ENCODE measurements at places on chromosomes 16 and 17.
A peak's percentile ranks its signal among the peaks of the same experiment; 100 is the strongest.

DNA sequence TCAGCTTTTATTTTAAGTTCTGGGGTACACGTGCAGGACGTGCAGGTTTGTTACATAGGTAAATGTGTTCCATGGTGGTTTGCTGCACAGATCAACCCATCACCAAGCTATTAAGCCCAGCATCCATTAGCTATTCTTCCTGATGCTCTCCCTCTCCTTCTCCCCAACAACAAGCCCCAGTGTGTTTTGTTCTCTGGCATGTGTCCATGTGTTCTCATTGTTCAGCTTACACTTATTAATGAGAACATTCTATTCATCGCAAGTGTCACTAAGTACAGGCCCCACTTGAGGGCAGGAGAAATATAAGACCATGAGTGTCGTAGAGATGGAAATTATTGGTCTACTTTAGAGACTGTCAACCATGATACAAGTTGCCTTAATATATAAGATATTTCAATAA, 615.1 kb downstream of the CDH8 start:
- DNase-seq: no peak

GRCh38 chr17:43673516-43674323, 12.0 kb upstream of the MEOX1 start:
- DNase-seq: peak; percentile 80

- no peak for DNase-seq
Observed at GRCh38 chr16:84055366-84055765, 12.8 kb upstream of the SLC38A8 start.

DNA sequence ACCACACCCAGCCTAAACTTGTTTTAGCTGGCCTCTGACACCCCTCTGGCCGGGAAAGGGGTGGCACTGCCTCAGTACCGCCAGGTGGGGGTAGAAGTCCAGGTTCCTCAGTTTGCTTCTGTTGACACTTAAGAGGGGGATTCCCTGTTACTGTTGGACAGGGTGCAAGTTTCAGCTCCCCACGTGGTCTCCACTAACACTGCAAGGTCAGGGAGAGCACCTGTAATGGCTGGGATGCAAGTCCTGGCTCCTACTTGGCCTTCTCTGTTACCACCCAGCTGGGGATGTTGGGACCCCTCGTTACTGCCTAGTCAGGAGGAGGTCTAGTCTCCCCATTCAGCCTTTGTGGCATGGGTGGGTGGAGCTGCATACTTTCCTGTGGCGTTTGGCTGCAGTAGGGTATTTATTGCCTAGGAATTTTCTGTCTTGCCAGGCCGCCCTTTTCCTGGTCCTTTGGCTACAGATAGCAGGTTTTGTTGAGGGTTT, 10.6 kb upstream of the MFAP4 start:
- DNase-seq: no peak

DNA sequence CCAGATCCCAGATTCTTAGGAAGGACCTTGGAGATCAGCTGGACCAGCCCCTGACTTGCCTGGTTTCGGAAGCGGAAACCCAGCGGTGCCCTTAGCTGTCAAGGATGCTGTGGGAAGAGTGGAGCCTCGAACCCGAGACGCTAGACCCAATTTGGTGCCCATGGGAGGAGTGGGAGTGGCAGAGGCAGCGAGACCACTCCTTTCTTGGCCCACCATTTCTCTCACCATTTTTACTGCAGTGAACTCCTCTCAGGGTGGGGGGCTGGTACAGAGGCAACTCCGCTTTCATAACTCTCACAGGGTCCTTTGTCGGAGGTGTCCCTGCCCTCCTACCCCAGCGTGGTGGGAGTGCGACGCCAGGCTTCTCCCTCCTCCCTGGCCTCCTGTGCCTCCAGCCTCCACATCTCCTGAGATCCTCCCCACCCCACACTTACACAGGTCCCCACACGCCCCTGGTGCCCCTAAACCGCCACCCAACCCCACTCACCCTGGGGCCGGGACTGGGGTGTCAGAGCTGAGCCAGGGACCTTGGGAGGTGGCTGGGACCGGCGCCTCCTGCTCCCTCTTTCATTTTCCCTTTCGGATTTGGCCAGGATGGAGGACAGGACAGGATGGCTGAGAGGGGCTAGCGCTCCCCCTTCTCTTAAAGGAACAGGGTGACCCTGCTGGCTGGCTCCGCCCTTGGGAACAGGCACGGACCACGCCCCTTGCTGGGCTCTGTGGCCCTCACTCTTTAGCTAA, at the start of gene GJD3:
Gene GJD3, minus strand, starts transcription at position 617 of the 741 bp plus-strand sequence. CDS start 922 bp downstream, outside the sequence.
- DNase-seq: no peak

GRCh38 chr16:11238272-11239202, 17.5 kb downstream of the SOCS1 start:
- no peak for DNase-seq

GRCh38 chr17:68320311-68320865, 29.1 kb downstream of the ARSG start:
- no peak for DNase-seq

Data from activated naive CD4-positive, alpha-beta T cell treated with Interleukin-2 at 50 U/mL for 16 hours (primary cell).